ENCODE measurements at places on chromosomes 6 and 20.

DNA sequence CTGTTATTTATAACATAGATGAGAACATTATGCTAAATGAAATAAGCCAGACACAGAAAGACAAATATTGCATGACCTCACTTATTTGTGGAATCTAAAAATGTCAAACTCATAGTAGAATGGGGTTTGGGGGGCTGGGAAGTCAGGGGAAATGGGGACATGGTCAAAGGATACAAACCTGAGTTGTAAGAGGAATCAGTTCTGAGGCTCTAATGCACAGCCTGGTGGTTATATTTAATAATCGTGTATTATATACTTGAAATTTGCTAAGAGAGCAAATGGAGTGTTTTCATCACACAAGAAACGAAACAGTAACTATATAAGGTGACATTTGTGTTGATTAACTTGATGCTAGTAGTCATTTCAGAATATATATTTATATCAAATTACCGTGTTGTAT lies 40.8 kb upstream of the GFOD1 start:
- DNase-seq, result no peak

DNA sequence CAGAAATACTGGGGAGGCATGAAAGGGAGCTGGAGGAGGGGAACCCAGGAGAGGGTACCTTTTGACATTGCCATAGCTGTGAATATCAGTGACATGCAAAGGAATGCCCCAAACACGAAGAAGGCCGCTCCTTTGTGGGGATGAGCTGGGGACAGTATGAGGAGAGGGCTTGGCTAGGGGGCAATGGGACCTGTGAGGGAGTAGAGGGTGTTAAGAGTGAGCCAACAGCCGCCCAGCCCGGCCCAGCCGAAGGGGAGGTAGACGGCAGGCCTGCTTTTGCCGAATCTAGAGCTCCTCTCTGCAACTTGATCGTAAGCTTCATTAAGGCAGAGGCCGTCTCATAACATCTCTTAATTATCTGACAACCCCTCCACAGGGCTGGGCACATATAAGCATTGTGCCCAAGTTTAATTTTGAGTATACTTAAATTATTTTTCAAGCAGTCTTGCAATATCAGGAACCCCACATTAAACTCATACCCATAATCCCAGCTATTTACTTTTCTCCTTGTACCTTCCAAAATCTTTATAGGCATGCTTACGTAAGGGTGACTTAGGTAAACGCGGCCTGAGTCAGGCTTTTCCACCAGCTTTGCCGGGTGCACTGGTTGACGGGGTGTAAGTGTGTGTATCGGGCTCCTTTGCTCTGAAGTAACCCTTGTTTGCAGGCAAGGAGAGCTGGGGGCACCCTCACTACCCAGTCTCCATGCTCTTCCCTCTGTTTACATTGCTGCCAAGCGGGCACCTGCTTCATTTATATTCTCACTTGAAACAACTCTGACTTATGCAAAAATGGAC lies 24.9 kb upstream of the VEGFA start:
- no peak for DNase-seq

- no peak for DNase-seq
These were observed 173.7 kb upstream of the SSTR4 start for GRCh38 chr20:22861231-22861980.

- no peak for DNase-seq
These were observed 128.9 kb downstream of the SCML4 start for GRCh38 chr6:107695061-107695720.

DNA sequence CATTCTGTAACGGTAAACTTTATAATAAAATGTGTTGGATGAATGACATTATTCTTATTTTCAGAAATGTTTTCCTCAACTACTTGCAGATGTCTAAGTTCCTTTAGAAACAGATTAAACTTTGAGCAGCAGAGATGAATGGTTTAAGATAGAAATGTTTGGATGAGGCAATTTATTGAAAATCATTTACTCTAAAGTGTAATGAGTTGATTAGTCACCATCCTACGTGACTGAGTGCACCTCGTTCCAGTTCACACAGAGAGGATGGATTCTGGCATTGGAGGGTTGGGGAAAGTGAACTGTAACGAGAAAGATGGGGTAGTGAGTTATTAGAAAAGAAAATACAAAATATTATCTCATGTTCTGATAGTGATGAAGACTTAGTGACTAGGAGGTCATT lies 28.7 kb downstream of the SMPDL3A start:
- no peak for DNase-seq

DNA sequence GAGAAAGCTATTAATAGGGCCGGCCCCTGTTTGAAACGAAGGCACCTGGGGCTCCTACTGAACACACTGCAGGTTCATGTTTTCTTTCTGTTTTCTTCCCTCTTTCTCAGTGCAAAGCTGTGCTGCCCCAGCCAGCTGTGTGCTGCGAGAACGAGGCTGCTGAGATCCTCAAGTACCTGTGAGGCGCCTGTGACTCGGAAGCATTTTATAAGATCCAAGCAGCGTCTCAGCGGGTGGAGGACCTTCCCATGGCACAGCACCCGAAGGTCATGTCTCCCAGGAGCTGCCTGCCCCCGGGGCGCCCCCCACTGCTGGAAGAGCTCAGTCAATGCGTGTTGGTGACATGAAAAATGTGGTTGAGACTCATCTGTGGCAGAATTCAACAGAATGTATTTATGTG lies 66.3 kb downstream of the SMOC2 start:
- no peak for DNase-seq

DNA sequence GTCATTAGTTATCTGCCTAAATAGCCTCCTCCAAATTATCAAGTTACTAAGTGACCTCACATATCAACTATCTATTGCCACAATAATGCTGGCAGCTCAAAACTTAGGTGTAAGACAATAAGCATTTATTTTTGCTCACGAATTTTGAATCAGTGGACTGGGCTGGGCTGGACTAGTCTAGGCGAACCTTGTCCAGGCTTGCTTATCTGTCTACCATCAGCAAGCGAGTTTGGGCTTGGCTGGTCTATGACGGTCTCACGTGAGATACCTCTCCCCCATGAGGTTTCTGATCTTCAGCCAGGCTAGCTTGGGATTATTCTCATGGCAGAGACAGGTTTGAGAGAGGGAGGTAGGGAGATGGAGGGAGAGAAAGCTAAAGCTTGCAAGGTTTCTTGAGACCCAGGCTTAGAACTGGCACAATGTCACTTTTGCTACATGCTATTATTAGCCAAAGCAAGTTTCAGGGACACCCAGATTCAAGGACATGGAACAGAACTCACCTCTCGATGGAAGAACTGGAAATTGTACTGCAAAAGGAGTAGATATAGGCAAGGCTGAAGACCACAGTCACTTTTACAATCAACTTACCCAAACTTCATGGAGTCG lies 80.9 kb downstream of the WASF1 start:
- DNase-seq, result no peak

GRCh38 chr6:44660561-44661220 lies 273.2 kb downstream of the CDC5L start:
- DNase-seq, result no peak

- DNase-seq, result no peak
These were observed 3.7 kb downstream of the PIM1 start for GRCh38 chr6:37173493-37174195.

- peak; percentile 3 for DNase-seq
These were observed 669.4 kb downstream of the DHX35 start for GRCh38 chr20:39631557-39631956.

DNA sequence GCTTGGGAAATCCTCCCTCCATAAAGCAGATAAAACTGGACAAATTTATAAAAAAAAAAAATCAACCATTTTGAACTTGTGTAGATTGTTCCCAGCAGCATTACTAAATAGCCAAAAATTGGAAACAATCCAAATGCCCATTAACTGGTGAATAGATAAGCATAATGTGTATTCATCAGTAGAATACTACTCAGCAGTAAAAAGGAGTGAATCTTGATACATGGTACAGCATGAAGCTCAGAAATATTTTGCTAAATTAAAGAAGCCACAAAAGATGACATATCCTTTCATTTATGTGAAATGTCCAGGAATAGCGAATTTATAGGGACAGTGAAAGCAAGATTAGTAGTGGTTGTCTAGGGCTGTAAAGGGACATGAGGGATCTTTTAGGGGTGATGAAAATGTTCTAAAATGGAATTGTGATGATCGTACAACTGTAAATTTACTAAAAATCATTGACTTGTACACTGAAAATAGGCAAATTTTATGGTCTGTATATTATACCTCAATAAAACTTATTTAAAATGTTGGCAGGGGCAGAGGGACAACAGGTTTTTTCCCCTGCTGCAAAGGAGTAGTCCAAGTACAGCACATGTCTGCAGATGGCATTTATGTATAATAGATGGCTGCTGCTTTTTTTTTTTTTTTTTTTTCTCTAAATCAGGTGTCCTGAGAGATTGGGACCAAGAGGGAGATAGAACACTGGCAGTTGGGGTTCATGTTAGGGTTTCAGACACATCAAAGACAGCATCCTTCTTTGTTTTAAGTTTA lies 59.5 kb downstream of the CBFA2T2 start:
- DNase-seq, result no peak

DNA sequence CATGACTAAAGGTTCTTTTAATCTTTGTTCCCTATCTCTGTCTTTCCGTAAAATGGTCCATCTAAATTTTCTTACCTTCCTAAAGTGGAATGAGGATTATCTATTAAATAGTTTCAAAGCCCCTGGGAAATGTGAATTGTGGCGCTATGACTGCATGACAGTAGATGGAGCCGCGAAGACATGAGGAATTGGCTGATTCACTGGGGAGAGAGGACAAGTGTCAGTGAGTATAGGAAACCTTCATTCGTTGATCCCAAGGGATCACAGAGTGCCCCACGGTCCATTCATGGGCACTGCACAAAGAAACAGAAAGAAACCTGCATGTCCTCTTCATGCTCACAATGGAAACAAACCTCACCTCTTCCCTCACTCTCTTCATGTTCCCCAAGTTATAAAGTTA lies 479.3 kb upstream of the BTBD3 start:
- no peak for DNase-seq

- no peak for DNase-seq
These were observed 1265.4 kb upstream of the GJE1 start for GRCh38 chr6:140867336-140867735.

DNA sequence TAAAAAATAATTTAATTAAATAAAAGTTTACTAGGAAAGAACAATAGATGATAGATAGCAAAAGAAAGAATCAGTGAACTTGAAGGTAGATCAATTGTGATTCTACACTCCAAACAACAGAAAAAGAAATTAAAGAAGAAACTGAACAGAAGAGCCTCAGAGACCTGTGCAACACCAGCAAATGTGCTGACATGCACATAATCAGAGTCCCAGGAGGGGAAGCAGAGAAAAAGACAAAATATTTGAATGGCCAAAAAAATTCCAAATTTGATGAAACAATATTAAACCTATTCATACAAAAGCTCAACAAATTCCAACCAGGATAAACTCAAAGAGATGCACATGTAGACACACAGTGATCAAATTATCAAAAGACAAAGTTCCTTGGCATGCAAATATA lies 267.5 kb upstream of the OPRM1 start:
- no peak for DNase-seq
